ENCODE measurements at places on chromosomes 2 and 18.

GRCh38 chr2:237128026-237128703 is 42.5 kb downstream of the COPS8 start:
- no peak for DNase-seq

- DNase-seq = no peak
These were observed 86.2 kb upstream of the SALL3 start for GRCh38 chr18:78893281-78894032.

- no peak for DNase-seq
These were observed 27.9 kb downstream of the RRM2 start for GRCh38 chr2:10150436-10150835.

DNA sequence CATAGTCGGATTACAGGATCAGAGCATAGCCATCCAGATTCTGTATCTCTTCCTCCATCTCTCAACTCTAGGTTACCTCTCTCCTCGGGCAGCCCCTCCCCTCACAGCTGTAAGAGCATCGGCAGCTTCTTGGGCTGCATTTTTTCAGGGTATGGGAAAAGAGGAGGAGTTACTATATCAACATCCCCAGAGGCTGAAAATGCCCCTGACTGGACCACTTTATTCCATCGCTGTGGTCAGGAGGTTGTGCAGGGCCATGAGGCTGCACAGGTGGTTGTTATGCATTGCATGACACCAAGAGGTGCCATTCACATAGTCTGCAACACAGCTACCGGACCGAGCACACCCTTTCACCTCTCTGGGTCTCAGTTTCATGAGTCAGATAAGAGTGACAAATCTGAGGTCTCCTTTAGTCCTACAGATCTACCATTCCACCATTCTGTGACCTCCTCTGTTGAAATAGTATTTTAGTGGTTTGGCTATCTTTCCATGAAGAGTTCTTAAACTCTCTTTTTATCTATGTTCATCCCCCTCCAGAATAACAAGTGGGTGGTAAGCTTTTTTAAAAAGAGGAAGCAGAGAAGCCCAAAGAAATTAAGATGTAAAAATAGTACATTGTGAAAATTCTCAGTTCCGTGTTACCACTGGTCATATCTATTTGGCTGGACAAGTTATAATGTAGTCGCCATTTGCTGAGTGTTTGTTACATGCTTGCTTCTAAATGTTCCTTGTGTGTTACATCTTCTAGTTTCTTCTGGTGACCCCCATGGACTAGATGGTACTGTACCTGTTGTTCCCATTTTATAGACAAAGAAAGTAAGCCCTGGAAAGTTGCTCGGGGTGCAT is 56.6 kb upstream of the SLC1A4 start:
- DNase-seq = no peak

DNA sequence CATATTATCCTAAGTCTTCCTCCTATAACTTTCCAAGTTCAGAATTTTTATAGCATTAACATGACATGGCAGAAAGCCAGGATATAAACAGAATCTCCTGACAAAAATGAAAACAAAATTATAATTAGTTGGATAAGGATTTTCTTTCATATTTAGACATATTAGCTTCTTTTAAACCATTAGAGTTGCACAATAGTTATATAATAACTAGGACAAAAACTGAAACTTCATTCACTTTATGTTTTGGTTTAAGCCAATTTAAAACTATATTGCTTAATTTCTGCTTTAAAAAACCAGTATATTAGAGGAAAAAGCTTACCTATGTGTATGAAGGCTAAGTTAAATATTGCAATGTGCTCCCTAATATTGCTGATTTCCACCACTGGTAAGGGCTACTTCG is 254.8 kb downstream of the GPD2 start:
- no peak for DNase-seq

DNA sequence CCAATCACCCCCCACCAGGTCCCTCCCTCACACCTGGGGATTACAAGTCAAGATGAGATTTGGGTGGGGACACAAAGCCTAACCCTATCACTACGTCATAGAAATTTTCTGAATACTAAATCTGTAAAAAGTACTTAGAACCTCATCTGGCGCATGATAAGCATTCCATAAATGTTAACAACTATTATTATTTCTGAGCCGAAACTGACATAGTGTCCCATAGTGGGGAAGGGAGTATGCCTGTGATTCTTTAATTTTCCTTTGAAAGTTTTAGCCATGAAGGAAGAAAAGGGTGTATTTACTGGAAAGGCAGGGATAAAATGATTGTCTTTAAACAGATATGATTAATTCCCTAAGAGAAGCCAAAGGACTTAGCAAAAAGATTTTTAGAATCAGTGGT is 71.4 kb downstream of the FHOD3 start:
- no peak for DNase-seq

GRCh38 chr2:188207554-188207953 is 84.1 kb upstream of the GULP1 start:
- DNase-seq = no peak

DNA sequence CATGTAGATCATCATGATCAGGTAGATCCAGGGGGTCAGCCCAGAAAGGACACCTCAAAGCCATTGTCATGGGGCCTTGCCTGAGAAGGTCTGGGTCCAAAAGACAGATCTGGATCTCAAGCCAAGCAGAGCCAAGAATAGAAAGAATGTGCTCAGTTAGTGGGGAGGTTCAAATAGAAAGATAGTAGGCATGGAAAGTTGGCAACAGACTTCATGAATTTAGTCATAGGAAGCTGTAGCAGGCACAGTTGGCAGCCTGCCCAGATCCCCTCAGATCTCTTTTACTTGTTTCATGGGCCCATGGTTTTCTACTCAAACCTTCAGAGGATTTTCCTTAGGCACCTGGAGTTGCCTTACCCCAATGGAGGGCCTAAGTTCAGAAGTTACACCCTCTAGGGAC is 767.0 kb downstream of the SLC4A3 start:
- no peak for DNase-seq

DNA sequence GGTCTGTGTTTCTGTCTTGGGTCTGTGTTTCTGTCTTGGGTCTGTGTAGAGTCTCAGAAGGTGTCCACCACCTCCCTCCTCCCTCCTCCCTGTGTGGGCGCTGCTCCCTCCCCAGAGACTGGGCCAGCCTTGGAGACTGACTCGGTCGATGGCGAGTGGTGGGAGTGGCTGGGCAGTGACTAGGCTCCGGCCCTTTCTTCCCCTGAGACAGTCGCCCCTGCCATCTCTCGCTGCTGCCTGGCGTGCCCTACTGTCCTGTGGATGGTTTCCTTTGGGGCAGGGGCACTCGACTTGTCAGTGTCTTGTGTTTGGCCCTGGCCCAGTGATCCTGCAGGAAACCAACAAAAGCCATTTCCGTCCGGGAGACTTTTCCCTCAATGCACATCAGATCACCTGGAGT is 215.8 kb downstream of the NDUFA10 start:
- no peak for DNase-seq

GRCh38 chr2:26934985-26935384 is 35.5 kb upstream of the MAPRE3 start:
- DNase-seq = no peak

GRCh38 chr18:24683925-24684324 is 223.5 kb downstream of the HRH4 start:
- DNase-seq = no peak

DNA sequence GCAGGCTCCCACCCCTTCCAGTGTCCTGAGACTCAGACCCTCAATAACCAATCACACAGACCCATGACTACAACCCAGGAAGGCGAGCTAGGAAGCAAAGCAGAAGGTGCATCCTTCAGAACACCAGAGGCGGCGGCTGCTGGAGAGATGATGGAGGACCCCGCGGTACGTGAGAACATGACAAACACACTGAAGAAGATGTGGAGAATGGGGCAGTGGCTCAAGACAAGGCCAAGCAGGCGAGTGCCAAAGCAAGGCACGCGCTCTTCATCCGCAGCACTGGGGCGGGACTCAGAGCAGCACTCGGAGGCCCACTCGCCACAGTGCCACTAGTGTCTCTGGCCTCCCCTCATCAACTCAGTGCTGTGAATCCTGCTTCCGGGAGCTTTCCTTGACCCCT is 13.7 kb downstream of the ERFE start:
- no peak for DNase-seq

- DNase-seq = no peak
These were observed 19.0 kb downstream of the HS6ST1 start for GRCh38 chr2:128299628-128300027.

DNA sequence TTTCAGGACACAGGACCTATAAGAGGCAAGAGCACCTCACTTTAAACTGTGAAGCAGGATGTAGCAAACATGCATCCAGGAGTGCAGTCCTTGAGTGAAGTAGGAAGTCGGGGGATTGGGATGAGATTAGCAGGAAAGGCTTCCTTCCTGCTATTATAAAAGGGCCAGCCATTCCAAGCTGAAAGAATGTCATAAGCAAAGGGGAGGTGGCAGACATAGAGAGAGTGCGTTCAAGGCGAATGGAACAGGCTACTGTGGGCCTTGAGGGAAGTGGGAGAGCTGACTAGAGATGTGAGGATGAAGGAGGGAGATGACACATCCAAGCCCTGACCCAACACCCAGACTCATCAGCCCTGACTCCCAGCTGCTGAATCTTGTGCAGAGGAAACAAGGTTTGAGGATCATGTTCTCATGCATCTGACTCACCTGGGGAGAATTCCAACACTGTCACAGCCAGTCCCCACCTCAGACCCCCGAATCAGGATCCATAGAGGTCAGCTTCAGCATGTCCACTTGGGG is 63.9 kb downstream of the GYPC start:
- no peak for DNase-seq

DNA sequence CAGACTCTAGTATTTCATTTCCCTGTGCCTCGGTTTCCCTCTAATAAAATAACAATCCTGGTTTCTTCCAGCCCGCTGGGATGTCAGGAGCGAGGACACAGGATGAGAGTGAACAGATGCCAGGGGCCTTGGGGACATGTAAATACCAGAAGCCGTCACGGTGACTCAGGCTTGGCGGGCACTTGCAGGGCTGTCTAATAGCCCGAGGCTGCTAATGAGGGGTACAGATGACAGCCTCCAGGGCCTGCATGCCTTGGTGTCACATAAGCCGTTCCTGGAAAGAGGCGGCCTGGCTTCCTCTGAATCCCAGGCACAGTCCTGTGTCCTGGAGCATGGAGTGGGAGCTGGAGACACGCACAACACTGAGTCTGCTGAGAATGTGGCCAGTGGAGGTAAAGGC is 28.2 kb downstream of the HS1BP3 start:
- no peak for DNase-seq

GRCh38 chr2:69089266-69089665 is 76.3 kb downstream of the ANTXR1 start:
- DNase-seq = no peak

GRCh38 chr2:197216361-197216979 is 94.1 kb downstream of the ANKRD44 start:
- DNase-seq = no peak

DNA sequence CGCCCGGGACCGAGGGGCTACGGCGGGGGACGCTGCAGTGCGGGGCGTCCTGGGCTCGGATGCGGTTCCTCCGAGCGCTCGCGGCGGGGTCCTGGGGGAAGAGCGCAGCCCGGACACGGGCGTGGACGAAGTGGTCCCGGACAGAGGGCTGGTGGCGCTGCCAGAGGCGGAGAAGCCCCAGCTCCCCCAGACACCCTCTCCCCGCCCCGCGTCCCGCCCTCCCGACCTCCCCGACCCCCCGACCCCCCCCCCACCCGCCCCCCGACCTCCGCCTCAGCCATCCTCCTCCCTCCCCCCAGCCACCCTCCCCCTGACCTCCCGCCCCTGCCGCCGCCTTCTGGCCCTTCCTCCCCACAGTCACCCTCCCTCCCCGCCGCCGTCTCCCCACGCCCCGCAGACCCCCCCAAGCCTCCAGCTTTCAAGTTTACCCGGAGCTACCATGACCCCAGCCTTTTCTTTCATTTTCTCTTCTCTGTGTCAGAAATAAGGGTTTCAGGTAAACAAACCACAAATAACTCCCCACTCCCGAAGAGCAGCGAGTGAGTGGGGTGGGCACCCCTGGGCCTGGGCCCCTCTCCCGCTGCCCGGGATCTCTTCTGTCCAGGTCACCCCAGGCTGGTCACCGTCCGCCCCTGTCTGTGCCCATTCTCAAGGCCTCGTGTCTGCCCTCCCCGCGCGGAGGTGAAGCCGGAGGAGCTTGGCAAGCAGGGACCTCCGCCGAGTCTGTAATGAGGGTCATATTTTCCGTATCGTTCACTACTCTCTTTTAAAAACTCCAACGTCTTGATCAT is 5.1 kb downstream of the NFATC1 start:
- DNase-seq = peak; percentile 37

DNA sequence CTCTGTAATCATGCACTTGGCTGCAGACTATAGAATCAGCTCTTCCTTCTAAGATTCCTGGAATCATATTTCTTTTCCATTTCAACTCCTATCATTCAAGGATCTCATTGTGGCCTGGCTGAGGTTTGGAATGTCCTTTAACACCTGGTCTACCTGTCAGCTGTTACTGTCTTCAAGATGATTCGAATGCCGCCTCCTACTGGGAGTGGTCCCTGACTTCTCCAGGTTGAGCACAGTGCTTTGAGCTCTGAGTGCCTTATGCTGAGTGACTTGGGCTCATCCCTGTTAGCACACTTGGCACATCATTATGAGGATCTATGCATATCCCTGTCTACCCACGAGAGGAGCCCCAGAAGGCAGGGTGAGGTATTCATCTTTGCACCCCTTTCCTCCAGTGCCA is 87.6 kb downstream of the MARCHF4 start:
- DNase-seq = no peak

GRCh38 chr18:77068321-77069312 is 64.0 kb downstream of the MBP start:
- no peak for DNase-seq

GRCh38 chr2:224885836-224886547 is 156.3 kb downstream of the DOCK10 start:
- DNase-seq = no peak

DNA sequence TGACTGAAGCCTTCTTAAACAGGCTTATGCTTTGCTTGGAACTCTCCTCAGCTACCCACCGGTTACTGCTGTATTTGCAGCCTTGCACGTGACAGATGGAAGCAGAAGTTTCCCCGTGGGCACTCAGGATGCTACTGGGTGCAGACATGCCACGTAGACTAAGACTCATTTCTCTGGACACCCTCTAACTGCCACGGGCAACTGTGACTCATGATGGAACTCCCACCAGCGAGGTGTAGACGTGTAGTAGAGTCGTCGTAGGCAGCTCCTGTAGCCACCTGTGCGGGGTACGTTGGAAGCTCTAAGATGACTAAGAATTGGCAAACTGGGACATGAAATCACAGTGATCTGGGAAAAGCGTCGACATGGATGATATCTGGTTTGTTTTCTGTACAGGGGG is 27.5 kb downstream of the TSHZ1 start:
- DNase-seq = no peak

DNA sequence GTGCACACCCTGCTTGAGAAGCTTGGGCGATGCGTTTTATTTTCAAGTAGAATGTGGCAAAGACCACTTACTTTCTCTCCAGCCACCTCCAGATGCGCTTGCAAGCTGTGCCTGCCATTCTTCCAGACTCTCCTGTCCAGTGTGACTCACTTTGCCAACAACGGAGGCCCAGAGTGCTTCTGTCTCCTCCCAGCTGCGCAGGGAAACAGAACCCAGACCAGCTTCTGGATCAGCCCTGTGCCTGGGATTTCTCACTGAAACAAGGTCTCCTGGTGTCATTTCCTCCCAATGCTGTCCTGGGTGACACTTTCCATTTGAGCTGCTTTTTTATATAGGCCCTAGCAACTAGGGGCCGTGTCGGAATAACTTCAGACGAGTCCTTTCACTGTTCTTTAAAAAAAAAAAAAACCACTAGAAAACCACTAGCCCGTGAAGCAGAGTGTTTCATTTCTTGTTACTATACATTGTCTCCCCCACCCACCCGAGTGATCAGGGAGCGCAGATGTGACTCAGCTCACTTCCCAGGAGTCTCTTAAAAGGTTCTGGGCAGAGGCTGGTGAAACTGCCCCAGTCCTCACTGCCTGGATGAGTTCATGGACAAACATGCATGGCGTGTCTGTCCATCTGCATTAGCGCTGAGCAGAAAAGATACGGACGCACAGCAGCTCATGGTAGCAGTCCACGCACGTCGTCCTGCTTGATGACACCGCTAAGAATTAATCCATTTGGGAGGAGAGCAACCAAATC is 25.3 kb upstream of the RPL31 start:
- DNase-seq = no peak
